ENCODE measurements at places on chromosomes 4 and X.
A peak's percentile ranks its signal among the peaks of the same experiment; 100 is the strongest.

DNA sequence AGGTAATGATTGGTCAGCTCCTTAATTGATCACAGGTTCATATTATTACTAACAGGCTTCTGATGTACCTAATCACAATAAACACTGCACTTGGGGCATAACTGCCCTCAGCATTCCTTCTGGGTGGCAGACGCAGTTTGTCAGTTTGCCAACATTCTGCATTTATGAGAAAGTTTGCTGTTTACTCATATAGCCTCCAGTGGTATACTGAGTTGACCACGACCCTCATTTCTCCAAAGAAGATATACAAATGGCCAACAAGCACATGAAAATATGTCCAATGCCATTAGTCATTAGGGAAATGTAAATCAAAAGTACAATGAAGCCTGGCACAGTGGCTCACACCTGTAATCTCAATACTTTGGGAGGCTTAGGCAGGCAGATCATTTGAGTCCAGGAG is 26.3 kb downstream of the EFHC2 start:
- no peak for DNase-seq

GRCh38 chrX:40035726-40036125 is 62.0 kb downstream of the BCOR start:
- DNase-seq = no peak

- peak; percentile 52 for DNase-seq
Observed at GRCh38 chrX:22652596-22652995, 347.2 kb upstream of the DDX53 start.

GRCh38 chrX:9518889-9519288 is 54.0 kb downstream of the TBL1X start:
- DNase-seq = no peak

Data from foreskin fibroblast (primary cell).